RPMI7951 (cell line): ENCODE measurements at places on chromosomes 6 and 20.

DNA sequence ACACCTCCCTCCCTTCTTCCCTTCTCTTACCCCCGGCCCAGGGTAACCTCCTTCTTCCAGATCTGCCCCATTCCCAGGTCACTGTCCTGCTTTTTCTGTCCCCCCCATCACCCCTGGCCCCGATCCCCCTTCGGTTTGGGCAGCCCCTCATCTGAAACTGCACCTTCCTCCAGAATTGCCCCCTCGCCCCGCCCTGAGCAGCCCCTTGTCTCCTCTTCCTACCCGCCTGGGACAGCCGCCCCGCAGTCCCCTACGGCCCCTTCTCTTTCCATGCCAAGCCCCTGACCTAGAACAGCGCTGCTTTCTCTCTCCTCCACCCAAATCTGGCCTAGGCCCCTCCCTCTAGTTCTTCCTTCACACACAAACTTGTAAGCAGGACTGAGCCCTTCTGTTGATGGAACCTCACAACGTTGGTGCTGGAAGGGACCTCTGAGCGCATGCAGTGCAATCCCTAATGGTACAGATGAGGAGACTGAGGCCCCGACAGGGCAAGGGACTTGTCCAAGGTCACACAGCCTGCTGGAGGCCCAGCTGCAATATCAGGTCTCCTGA, 630 bp downstream of the PPP2R5D start:
- DNase-seq: peak; percentile 24

DNA sequence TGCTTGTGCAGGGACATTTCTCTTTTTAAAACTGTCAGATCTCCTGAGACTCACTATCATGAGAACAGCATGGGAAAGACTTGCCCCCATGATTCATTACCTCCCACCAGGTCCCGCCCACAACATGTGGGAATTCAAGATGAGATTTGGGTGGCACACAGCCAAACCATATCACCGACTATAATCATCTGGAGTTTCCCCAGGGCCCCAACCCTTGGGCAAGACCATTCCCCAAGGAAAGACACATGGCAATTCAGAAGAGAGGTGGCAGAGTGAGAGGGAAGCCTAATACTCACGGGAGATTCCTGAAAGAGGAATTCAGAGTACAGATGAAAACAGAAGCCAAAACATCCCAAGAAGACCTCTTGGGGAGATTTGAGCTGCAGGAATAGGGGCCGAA, 291.0 kb upstream of the PLCB4 start:
- peak; percentile 73 for DNase-seq

DNA sequence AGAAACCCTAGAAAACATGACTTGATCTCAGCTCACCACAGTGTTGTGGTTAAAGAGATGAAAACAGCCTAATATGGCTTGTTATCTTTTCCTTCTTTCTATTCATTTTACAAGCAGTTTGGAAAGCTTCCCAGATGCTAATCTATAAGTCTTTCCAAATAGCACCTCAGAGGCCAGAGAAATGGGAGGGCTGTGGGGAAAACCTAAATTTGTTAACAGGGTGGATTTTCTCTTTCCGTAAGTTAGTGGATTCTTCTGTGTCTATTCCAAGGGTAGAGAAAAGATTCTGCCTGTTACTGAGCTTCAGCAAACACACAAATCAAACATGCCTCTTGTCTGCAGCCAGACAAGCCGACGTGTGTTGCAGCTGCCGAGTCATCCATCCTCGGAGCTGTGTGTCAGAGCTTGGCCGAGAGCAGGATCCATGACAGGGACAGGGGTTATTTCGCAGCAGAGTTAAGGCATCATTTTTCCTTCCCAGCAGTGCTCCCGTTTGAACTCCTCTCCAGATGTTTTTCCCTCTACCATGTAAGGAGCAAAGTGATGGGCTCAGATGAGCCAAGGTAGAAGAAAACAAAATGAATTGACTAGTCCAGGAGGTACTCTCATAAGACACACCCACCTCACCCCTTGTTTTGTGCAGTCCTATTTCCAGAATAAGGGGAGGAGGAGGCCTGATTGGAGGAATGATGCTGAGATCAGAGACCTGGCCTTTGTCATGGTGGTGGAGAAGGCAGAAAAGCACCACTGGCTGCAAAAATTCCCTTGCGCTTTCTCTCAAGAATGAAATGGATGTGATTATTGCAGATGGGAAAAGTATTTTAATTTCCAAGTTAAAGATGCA, 560.0 kb downstream of the C6orf118 start:
- peak; percentile 12 for DNase-seq

- no peak for DNase-seq
Observed at GRCh38 chr20:41437836-41438235, 71.2 kb upstream of the EMILIN3 start.
